ENCODE measurements at places on chromosomes 5 and 9.

DNA sequence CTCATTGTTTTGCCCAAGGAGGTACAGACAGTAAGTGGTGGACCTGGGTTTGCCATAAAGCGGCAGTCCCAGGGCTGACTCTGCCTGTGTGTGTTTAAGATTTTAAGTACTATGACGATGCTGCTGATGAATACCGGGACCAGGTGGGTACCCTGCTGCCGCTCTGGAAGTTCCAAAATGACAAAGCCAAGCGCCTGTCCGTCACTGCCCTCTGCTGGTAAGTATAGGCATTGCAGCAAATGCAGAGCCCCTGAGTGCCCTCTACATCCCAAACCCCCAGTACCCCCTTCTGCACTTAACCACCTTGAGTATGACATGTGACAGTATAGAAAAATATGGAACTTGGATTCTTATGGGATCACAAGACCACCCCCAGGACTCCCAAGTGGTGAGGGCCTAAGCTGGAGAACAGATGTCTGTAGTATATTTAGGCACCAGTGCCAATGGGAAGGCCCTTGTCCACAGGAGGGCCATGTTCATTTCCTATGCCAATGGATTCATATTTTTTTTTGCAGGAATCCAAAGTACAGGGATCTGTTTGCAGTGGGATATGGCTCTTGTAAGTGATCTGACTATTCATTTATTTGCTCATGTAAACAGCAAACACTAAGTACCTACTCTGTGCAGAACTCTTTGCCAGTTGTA, 22.0 kb downstream of the ENHO start:
- DNase-seq: peak; percentile 60

GRCh38 chr9:21796768-21797167, 5.7 kb upstream of the MTAP start:
- DNase-seq: no peak

- DNase-seq: no peak
Measured at GRCh38 chr5:158952248-158952545, 147.5 kb downstream of the EBF1 start.

GRCh38 chr5:57002959-57003485, 51.1 kb upstream of the MIER3 start:
- no peak for DNase-seq

GRCh38 chr9:127703289-127703946, 3.4 kb upstream of the CFAP157 start:
- DNase-seq: no peak

DNA sequence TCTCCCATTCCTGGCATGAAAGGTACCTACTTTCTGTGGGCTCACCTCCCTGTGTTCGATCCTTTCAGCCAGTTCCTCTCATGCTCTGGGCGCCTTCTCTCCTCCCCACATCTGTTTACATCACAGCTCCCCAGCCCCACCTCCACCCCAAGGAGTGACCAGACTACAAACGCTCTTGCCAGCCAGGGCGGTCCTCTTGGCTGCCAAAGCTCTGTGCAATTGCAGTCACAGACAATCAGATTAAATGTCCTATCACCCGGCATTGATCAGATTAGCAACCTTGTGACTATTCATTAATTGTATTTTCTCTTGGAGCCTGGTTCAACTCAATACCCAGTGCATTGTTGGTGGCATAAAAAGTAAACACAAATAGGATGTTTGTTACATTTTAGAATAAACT, 211.2 kb upstream of the TBCA start:
- DNase-seq: no peak

DNA sequence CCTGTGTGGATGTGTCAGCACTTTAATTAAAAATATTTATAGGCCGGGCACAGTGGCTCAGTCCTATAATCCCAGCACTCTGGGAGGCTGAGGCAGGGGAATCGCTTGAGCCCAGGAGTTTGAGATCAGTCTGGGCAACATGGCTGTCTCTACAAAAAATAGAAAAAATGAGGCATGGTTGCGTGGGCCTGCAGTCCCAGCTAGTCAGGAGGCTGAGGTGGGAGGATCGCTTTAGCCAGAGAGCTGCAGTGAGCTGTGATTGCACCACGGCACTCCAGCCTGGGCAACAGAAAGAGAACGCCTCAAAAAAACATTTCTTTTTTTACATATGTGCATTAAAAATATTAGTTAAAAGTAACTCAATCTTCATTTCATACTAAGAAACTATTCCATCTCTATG, 6.2 kb downstream of the TBC1D9B start:
- no peak for DNase-seq

DNA sequence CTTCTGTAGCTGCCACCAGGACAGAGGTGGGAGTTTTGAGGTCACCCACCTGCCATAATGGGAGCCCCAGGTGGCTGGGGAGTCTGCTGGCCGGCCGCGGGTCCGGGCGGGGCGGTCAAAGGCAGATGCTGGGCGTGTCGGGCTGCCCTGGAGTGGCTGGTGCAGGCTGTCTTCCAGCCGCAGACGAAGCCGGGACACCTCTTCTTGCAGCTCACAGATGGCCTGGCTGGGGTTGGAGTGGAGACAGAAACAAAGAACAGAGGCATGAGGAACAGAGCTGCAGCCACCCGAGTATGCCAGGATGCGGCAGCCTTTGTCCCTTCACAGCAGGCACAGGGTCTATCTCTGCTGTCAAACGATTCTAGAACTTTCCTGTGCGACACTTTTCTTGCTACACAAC, 18.0 kb downstream of the ORM2 start:
- DNase-seq: no peak

DNA sequence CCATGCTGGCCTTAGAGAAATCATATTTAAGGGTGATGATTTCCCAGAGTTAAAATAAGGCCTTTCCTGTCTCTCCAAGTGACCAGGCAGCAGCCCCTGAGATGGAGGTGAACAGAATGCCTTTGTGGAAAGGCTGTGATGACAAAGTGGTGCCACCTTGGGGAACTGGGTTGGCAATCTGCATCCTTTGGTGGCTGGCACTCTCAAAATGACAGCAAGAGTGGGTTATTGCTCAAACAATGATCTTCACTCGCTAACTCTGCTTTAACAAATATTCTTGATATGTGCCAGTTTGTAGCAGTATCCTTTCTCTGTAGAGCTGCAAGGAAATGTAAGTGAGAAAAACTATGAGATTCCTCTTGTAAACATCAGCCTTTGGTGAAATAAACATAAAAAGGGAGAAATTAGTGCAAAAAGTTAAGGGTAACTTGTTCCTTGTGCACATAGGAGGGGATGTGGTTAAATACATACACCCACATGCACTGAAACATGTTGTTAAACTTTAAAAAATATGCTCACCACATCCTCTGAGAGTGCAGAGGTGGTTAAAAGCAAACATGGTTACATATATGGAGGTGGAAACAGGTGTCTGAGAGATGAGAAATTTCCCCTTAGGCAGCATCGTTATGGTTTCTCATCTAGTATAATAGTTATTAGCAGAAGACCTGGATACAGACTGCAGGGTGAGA, 373.4 kb upstream of the CTNND2 start:
- DNase-seq: no peak

DNA sequence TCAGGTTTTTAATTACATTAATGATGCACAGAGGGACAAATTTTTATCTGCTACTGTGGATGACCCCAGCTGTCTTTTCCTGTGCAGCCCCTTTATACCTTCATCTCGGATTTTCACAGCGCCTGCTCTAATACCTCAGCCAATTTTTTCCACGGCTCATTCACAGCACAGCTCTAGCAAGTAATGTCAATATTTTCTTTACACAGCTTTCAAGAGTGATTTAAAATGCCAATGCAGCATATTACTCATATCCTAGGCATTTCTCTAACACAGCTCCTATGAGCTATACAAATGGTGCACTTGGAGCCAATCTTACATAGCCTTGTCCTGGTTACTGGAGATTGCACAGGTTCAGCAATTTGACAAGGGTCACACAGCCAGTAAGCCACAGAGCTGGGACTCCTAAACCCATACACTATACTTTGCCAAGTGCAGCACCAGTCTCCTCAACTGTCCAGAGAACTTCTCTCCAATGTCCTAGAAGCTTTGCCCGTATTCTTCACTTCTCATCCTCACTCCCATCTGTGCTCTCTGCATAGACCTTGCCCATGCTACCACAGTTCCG, 661.8 kb downstream of the DTWD2 start:
- DNase-seq: no peak

DNA sequence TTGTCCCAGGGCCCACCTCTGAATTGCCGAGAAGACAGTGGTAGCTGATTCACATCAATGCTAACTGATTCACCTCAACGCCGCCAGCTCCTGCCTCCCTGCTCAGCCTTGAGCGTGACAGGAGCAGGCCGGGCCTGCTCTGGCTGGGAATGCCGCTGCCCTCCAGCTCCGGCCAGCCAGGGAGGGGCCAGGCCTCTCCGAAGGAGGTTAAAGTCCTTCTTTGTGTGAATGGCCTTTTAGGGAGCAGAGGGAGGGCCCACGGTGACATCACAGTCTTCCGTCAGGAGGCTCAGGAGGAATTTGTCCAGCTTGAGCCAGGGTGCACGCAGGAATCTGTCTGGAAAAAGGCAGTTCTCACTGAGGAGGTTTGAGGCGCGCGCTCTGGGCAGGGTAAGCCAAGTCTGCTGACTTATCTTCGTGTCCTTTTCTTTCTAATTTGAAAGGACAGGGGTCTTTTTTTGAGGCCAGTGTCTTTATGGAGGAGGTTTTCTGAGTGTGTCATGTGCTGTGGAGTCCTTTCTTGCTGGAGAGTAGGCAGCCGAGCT, 82.7 kb downstream of the C9orf152 start:
- DNase-seq: no peak
